ENCODE measurements at places on chromosomes 1 and 21.
A peak's percentile ranks its signal among the peaks of the same experiment; 100 is the strongest.

DNA sequence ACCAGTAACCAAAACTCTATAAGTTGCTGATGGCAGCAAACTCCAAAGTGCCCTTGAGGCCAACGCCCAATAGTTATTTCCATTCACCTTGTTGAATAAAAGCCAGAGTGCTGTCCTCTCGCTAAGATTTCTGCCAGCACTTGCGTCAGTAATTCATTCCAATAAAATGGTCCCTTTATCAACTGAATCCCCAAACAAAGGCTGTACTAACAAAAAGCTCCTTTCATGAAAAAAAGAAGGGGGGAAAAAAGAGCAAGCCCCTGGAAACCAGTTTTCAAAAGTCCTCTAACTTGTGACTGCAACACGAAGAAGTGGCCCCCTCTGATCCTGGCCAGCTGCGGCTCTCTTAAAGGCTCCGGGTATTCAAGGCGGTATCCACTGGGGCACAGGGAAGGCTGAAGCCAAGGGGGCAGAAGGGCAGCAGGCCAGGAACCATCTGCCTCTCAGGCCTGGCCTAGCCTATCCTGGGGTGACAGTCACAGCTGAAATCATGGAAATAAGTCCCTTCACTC lies 55.8 kb upstream of the ZNF326 start:
- DNase-seq: no peak

GRCh38 chr21:42324896-42325295 lies 9.7 kb upstream of the TFF3 start:
- no peak for DNase-seq

DNA sequence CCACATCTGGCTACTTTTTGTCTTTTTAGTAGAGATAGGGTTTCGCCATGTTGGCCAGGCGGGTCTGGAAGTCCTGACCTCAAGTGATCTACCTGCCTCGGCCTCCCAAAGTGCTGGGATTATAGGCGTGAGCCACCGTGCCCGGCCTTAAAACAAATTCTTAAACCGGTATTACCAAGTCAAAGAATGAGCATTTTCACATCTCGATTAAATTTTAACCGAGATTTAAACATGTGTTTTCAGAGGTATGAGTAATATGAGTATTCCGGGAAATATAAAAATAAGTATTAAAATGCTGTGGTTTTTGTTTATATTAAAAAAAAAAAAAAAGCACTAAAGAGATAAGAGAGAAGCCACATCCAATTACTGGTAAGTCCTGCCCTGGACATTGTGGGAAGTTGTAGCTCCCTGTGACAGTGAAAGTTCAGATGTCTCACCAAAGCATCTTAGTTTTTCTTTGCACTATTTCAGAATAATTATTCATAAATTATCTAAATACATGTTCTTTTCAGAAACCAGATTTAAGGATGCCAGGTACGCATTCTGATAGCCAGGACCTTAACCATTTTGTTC lies 24.9 kb downstream of the ZNF281 start:
- DNase-seq: no peak

DNA sequence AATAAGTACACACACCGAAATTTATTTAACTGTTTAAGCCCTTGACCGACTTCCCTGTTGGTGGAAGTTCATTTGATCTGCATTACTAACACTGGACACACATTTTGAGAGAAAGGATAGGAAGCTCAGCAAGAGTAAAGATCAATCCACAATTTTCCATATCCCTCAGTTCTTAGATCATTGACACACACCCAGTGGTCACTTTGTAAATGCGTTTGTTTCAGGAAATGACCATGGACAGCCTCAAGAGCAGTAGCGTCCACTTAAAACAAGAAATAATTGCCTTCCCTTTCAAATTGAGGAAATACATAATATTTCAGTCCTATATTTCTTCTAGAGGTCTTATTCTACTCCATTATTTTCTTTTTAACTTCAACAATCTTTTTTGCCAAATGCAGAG lies 511.5 kb upstream of the PTBP2 start:
- DNase-seq: no peak

GRCh38 chr21:41831453-41831831 lies 47.7 kb downstream of the PRDM15 start:
- no peak for DNase-seq

GRCh38 chr1:23543707-23544443 lies 12.8 kb upstream of the E2F2 start:
- no peak for DNase-seq

DNA sequence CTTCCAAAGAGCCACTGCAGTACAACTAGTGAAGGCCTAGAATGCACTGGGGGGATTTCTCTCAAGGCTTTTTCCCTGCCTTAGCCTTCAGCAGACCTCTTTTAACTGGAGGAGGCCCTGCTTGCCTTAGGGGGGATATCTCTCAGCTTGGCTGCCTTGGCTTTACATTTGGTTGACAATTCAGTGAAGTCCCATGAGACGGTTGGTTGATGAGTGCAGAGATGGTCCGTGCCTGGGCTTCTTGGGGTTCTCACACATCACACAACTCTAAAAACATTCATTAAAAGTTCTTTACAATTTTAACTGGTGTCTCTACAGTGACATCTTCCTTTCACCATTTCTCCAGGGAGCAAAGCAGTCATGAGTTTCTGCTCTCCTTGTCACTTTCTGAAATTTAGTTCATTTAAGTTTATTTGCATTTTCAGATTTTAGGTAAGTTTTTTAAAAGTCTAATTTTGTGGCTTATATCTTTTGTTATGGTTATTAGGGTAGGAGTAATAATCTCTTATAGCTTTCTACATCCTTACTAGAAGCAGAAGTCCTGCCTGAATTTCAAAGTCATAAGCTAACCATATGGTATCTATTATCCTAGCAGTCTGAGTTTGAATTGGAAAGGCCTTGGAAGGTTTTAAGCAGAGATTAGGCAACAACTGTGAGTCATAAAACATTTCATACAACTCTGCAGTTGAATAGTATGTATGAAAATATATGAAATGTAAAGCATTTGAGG lies 487.6 kb downstream of the DPYD start:
- DNase-seq: no peak

- no peak for DNase-seq
These were observed 1.9 kb downstream of the ARHGEF11 start for GRCh38 chr1:157043685-157044084.

DNA sequence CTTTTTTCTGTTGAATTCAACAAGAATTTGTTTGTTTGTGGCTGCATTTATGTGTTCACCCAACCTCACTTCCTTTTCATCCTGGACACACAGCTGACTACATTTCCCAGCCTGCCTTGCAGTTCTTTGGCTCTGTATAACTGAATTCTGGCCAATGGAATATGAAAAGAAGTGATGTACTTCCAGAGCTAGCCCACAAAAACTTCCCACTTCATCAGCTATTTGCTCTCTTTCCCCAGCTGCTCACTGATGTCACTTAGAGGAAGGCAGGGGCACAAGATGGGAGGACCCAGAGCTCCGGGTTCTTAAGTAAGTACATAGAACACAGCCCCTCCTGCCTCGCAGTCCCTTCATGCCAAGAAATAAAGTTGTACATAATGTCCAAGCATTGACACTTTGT lies 235.0 kb upstream of the FGGY start:
- peak; percentile 95 for DNase-seq

GRCh38 chr1:67978890-67979516 lies 71.4 kb downstream of the DIRAS3 start:
- DNase-seq: no peak

DNA sequence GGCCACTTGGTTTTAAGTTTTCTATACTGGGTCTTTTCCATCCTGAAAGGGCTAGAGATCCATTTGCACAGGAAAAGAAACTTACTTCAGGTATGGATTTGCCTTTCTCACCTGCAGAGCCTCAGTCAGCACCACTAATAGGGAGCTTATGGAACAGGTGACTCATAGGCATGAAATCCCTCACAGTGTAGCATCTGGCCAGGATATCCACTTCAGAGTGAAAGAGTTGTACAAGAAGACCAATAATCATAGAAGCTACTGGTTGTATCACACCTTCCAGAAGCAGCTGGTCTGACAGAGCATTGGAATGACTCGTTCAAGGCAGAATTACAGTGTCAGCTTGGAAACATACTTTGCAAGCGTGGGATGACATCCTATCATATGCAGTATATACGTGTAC lies 26.3 kb upstream of the SYT14 start:
- DNase-seq: no peak

DNA sequence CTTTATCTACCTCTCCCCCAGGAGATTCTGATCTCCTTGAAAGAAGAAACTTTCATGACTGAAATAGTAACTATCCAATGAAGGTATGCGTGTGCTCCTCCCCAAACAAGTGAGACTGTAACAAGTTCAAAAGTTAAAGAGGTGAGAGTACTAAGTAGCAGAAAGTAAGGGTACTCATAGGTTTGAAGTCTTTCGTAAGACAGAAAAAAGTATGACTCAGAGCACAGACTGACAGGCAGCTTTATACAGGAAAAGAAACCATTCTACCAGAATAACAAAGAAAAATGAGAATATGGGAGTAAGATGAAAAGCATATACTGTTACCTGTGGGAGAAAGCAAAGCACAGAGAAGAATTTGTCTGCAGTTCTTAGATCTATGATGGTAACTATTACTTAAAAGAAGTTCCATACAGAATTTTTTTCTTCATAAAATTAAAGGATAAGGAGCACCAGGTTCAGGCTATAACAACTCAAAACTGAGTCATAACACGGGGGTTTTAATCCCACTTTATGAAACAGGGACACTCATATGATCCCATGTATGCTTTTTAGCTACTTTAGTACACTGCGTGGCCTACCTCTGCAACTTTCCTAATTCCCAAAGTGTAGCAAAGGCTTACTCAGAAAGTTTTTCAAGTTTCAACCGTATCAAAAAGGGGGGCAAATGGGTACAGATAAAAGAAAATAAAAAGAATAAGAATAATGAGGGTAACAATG lies 52.0 kb downstream of the FOXJ3 start:
- no peak for DNase-seq

DNA sequence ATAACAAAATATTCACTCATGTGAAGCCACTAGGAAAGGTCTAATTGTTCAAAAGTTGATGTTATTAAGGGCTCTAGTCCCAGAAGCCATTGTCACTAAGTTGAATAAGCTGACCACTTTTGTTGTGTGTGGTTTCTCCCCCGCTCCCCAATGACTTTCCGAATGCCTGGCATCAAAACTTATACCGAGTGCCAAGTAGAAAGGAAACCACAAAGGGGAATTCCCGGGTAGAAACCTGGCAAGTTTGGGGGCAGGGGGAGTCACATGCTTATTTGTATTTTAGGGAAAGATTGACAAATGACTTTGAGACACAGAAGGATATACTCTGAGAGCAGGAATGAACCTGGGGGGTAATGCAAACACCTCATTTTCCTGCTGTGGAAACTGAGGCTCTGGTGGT lies 154.1 kb downstream of the TGFBR3 start:
- DNase-seq: no peak
